ENCODE measurements at places on chromosomes 1 and 21.

DNA sequence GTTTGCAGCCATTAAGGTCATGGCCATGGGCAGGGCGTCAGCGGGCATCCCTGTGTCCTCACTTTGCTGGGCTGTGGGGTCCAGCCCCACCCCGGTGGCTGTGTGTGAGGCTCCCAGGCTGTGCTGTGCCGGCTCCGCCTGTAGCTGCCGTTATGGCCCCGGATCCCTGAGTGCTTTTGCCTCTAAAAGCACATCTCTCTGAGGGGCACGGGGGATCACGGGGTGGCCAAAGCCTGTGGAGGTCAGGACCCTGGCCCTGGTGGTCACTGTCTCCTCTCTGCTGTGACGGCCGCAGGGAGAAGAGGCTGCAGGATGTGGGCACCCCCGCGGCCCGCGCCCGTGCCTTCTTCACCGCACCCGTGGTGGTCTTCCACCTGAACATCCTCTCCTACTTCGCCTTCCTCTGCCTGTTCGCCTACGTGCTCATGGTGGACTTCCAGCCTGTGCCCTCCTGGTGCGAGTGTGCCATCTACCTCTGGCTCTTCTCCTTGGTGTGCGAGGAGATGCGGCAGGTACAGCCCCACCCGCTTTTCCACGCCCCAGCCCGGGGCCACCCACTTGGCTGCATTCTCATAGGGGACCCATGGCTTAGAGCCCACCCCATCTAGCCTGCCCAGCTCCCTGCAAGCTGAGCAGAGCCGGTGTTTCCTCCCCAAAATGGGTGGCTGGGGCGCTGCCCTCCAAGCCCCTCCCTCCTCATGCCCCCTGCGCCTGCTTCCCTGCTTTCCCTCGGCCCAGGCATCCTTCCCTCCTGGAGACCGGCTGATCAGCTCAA, 48.2 kb downstream of the TRPM2 start:
- DNase-seq = no peak

GRCh38 chr1:246786606-246787238, 62.5 kb downstream of the SCCPDH start:
- no peak for DNase-seq

GRCh38 chr1:21814241-21814918, 2.3 kb downstream of the LDLRAD2 start:
- peak; percentile 3 for DNase-seq

DNA sequence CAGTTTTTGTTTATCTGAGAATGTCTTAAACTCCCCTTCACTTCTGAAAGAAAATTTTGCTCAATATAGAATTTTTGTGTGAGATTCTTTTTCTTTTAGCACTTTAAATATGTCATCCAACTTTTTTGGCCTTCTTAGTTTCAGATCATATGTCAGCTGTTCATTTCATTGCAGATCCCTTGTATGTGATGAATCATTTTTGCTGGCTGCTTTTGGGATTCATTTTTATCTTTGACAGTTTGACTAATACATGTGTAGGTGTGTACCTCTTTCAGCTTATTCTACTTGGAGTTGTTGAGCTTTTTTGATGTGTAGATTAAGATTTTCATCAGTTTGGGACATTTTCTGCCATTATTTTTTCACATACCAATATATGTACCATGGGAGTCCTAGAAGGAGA, 156.8 kb downstream of the FASLG start:
- no peak for DNase-seq

- no peak for DNase-seq
These were observed 4.9 kb downstream of the SLAMF8 start for GRCh38 chr1:159831412-159832141.

- no peak for DNase-seq
These were observed 222.0 kb downstream of the OMA1 start for GRCh38 chr1:58324558-58324957.

DNA sequence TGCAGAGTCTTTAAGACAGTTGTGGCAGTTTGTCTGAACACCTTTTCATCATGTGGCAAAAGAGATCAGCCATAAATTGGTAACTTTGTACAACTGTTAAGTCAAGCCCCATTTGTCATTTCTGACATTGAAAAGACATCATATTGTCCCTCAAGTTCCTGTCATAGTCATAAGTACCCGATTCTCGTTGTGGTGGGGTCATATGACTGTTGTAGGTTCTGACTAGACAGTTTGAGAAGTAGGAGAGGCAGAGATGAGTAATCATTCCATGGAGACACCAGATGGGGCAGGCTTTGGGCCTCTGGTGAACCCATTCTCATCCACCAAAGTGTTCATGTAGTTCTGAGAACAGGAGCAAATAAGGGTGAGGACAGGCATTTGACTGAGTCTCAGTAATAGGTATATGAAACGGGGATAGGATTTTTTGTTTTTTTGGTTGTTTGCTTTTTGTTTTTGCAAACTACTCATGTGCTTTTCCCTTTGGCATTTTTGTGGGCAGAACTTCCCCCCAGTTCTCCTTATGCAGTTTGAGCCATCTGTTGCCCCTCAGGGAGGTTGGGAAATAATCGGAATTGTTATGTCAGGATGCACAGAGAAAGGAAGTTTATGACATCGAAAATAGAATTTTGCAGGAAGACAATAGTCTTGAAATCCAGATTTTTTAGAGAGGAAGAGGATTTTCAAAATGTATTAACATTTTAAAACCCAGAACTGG, 86.9 kb upstream of the KCNE2 start:
- DNase-seq = no peak

DNA sequence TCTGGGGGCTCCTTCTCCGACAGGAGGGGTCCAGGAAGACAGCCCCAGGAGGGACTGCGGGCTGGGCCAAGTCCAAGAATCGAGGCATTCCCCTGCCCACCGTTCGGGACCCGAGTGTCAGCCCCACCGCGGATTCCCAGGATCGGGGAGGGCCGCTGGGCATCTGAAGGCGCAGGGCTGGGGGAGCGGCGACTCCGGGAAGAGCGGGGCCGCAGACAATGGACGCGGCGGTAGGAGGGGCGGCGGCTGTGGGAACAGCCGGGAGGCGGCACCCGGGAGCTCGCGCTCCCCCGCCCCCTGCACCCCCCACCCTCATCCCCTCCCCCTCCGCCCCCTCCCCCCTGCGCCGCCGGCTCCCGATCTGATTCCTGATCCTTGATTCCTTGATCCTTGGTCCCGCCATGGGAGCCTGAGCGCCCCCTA, at the start of gene VANGL2:
Gene VANGL2, plus strand, starts transcription at position 342 of the 423 bp plus-strand sequence. CDS start 15,274 bp downstream, outside the sequence.
- peak; percentile 18 for DNase-seq

All from CD8-positive, alpha-beta memory T cell (primary cell).